ENCODE measurements at places on chromosomes 1 and 21.

DNA sequence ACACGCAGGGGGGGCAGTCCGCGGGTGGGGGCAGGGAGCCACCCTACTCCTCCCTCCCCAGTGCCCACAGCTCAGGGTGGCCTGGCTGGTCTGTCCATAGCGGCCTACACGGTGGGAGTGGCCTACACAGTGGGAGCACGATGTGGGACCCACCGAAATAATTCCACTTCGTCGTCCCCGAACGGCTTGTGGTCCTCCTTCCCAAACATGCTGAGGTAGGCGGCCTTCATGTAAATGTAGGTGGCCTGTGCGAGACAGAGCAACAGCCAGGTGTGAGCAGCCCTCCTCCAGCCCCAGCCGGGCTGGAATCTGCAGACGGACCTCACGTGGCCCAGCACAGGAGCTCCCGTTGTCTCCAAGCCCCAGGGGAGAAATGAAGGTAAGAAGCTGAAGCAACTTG lies 34.4 kb downstream of the TTC39A start:
- peak; percentile 61 for DNase-seq

DNA sequence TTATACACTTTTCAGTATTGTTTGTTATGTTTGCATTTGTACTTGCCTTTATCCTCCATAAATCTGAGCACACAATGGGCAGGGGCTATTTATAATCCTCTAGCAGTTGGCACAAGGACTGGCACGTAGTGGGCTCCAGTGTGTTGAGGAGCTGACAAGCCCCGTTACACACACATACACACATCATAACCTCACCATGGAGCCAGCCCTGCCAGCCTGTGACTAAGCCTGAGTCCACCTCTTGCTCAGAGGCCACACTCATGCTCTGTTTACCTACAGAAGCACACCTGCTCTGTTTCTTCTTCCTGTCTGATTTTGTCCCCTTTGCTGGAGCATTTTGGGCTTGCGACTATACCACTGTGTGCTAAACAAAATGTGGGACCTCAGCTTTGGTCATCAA lies 64.5 kb upstream of the SPATA6 start:
- DNase-seq = no peak

DNA sequence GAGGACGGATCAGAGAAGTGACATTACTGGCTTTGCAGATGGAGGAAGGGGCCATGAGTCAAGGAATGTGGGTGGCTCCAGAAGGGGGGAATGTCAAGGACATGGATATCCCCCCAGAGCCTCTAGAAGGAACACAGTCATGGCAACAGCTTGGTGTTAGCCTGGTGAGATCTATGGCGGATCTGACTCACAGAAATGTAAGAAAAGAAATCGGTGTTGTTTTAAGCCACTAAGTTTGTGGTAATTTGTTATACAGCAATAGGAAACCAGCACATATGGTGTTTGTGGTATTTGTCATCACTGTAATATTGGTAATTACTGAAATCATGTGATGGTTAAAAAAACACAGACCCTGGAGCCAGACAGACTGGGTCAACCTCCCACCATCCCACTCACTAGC lies 236.2 kb downstream of the SETD4 start:
- DNase-seq = no peak

DNA sequence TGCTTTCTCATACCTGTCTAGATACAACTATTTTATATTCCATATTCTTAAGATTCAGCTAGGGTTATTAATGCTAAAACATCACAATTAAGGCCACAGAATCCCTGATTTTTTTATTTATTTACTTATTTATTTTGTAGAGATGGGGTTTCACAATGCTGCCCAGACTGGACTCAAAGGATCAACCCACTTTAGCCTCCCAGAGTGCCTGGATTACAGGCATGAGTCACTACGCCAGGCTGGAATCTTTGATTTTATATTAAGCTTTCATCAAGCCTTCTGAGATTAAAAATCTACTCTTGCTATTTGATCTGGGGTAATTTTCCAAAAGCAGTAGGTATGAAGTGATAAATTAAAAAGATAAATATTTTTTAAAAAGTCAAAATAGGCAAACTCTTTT lies 38.9 kb downstream of the MCOLN2 start:
- DNase-seq = no peak

DNA sequence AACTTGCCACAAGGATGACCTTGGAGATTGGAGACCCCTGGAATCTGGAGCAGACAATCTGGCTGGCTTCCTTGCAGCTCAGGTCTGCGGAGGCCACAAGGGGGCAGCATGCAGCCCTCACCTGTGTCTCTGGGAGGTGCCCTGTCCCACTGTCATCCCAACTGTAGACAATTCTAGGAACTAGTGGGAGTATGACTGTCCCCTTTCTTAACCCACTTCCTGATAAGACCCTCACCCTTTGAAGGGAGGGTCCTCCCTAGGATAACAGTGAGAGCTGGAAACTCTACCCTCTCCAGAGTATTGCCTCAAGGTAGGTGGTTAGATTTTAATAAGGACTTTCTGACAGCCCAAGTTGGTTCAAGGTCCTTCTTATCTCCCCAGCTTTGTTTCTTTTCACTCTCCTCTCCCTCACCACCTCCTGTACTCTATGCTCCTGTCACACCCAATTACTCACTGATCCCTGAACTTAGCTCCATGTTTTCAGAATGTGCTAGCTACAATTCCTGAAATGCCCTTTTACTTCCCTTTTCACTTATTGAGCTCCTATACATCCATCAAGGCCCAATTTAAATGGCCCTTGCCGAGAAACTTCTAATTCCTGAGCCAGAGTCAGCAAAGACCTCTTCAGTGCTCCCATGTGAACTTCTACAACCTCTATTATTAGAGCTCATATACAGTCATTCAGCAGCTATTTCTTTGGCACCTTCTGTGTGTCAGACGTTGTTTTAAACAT lies 9.2 kb upstream of the KCNQ4 start:
- peak; percentile 86 for DNase-seq

- no peak for DNase-seq
Measured at GRCh38 chr1:72097851-72098570, 184.3 kb downstream of the NEGR1 start.
